ENCODE measurements at places on chromosomes 1 and 21.

- DNase-seq: no peak
These were observed 9.2 kb upstream of the EVA1C start for GRCh38 chr21:32403201-32403777.

- DNase-seq: no peak
These were observed 30.6 kb upstream of the SDE2 start for GRCh38 chr1:226029568-226030225.

DNA sequence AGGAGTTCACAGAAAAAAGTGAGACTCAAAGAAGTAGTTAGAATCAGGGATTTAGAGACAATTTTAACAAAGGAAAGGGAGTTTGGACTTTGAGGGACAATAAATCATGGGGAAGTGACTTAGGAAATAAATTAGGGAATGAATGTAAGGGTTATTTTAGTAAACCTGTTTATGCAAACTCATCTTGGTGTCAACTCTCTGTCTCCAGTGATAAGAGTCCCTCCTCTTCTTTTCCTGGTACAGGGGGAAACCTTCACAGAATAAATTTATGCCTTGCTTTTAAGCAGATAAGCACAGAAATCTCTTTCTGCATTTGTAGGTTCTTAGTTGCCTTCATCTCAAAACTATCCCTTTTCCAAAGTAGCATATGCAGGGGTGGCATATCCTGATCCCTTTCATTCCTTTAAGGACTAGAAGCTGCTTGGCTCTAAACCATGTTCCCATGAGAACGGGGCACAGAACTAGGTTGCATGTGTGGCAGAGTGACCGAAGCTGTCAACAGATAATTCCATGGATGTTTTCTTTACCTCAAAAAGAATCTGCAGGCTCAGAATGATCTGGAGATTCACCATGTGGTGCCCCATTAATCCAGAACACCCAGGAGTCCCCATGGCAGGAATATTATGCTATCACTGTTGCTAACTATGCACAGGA, 155.4 kb downstream of the ZNF648 start:
- DNase-seq: no peak

- no peak for DNase-seq
These were observed 8.3 kb downstream of the ATAD3B start for GRCh38 chr1:1479547-1480487.

DNA sequence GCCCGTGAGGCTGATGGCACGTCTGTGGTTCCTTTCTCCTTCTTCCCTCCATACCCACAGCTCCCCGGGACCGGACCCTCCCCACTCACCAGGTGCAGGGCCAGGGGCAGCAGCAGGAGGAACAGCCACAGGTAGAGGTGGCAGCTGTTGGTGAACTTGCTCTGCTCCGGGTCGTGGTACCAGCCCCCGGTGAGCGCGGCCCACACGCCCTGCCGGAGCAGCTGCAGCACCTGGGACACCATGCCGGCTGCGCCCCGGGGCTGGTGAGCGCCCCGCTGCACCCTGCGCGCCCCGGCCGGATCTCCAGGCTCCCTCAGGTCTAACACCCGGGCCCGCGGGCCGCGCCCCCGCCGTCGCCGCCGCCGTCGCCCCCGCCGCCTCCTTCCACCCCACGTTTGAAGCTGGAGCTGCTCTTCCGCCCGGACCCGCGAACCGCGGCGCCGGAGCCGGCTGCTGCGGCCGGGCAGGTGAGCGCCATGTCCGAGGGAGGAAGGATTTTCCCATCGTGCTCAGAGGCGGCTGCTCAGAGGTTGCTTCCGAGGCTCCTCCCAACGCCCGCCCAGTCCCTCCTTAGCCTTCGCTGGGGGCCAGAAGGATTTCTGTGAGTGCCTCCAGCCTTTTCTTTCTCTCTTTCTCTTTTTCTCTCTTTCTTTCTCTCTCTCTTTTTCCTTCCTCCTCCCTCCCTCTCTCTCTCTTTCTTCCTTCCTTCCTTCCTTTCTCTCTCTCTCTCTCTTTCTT, at the start of gene PCNX2:
Gene PCNX2 (minus strand): TSS at position 489 of the 738 bp plus-strand sequence. CDS start 247 bp downstream, at position 242.
- peak; percentile 52 for DNase-seq

DNA sequence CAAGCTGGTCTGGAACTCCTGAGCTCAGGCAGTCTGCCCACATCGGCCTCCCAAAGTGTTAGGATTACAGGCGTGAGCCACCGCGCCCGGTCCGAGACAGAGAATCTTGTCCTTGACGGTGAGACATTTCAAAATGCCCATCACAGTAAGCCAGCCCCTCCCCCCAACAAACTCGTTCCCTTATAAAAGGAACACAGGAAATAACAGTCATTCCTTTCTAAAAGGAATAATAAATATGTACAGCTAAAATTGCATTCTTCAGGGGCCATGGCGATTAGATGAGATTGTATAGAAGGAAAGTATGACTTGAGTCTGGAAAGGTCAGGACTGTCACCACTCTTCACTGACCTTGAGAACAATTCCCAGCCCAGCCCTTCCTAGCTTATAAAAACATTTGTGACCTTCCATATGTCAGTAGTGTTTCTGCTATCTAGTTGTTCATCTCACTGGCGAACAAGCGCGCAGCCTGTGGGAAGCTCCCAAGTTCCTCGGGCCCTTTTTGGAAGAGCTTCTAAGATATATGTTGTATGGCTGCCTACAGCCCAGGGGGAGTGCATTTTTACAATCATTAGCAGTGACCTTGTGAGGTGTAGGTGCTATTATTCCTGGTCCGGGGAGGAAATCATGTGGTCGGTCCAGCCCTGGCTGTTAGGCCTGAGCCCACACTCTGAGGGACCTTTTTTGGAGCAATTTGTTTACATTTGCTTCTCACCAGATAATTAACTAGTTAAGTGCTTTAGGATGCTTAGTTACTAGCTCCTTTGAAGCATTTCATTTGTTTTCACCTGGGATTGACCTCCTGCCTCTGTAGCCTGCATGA, 8.7 kb downstream of the SZRD1 start:
- no peak for DNase-seq

GRCh38 chr1:51222136-51222787, 13.8 kb upstream of the RNF11 start:
- no peak for DNase-seq

DNA sequence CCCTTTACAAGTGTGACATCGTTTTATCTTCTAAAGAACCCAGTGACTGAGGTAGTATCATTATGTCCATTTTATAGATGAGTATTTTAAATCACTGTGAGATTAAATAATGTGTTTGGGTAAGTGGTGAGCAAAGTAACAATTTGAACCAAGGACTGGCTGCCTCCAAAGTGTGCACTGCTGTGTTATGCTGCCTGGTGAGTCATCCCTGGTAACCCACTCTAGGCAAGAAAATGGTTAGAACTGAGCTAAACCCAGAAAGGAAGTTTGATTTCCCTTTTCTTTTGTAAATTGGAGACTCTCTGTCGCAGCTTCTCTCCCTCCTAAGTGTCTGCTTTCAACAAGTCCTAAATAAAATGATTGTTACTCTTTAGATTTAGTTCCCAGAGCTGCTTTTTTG, 342.8 kb upstream of the KAZN start:
- no peak for DNase-seq

DNA sequence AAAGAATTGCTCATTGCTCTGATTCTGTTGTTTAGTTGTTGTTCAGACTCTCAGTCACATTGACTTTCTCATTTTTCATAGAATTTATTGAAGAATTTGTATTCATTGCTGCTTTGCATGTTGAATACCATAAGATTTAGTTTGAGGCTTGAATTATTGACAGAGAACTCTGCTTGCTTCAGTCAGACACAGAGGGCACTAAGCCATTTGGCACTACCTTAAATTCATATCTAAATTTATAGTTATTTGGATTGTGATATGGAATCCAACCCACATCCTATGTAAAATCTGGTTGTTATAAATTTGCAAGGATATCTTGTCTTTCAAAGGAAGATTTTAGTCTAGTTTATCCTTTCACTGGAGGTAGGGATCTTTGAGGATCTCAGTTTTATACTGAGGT, 1748.6 kb downstream of the BRINP3 start:
- no peak for DNase-seq

DNA sequence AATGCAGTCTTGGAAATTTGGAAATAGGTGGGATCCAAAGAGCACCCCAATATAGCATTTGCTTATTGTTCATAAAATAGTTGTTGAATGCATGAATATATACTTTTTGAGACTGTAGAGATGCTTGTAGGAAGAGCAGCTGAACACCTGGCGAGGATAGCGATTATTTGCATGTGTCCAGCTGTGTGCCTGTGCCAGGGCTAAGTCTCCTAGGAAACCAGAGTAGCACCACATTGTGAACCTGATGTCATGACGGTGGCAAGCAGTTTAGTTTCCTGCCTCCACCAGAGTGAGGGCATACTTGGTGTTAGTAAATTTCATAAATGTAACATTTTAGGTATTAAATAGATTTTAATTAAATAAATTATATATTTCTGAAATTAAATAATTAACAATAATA, 37.3 kb upstream of the IRF2BP2 start:
- DNase-seq: no peak

- DNase-seq: no peak
These were observed 1319.5 kb downstream of the BRINP3 start for GRCh38 chr1:189158155-189158554.

- no peak for DNase-seq
These were observed 9.1 kb upstream of the AADACL4 start for GRCh38 chr1:12634696-12635202.

DNA sequence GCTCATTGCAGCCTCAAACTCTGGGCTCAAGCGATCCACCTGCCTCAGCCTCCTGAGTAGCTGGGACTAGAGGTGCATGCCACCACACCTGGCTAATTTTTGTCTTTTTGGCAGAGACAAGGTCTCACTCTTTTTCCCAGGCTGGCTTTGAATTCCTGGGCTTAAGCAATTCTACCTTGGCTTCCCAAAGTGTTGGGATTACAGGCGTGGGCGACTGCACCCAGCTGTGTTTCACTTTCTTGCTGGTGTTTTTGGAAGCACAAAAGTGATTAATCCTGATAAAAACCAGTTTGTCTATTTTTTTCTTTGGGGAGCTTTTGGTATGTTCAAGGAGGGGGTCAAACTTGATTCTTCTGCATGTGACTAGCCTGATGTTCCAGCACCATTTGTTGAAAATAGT, 19.3 kb downstream of the RNF11 start:
- DNase-seq: no peak

DNA sequence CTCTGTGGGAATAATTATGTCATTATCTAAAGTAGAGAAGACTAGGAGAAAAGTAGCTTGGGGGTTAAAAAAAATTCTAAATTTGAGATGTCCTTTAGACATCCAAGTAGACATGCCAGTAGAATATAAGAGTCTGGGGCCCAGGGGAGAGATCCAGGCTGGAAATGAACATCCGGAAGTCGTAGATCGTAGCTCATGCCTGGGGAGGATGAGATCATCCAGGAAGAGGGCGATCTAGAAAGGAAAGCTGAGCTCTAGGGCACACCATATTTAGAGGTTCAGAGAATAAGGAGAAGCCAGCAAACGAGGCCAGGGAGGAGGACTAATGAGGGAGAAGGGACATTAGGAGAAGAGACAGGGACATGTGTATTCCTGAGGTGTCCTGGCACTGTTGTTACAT, 12.2 kb downstream of the NGF start:
- no peak for DNase-seq

DNA sequence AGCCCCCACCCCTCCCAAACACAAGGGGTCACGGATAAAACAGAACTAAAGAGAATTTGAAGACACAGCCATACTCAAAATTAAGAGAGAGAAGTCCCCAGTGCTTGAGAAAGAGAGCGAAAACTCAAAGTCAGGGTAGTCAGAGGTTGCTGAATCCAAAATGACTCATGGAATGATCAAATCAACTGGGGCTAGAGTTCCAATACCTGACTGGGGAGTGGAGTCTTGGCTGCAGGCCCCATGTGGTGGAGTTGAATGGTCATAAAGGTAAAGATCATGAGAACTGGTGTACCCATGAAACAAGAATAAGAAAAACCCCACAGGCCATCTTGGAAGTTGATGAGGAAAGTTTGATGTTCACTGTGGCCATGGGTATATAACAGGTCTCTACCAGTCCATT, 84.5 kb upstream of the LRRN2 start:
- no peak for DNase-seq
